CD8-positive, alpha-beta memory T cell (primary cell): ENCODE measurements at places on chromosomes 7 and 10. TPM values are rescaled to one million over a fixed set of nuclear protein-coding genes. Genes with fewer than 3 reads are reported as not detected.

GRCh38 chr10:42738679-42739078, 43.9 kb upstream of the BMS1 start:
- no peak for DNase-seq

DNA sequence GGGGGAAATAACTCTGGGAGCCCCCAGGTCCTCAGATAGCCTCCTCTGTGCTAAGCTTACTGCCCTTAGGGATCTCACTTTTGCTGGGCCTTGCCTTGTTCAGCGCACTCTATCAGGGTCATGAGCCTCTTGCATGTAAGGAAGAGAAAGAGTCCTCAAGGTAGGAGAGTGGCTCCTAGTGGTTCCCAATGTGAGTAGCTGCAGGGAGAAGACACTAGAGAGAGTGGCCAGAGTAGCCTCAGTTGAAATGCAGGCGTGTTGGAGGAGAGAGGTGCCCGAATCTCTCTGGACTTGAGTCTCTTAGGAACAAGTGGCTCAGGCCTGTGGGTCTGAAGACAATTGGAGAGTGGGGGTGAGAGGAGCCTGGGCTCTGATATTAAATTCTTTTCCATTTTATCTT, 94.3 kb upstream of the SORCS3 start:
- DNase-seq: no peak

BTBD16 gene
- not detected for total RNA-seq

UPP1 gene
- total RNA-seq: 93.1 TPM

MALSU1 gene
- 86.3 TPM for total RNA-seq

DNA sequence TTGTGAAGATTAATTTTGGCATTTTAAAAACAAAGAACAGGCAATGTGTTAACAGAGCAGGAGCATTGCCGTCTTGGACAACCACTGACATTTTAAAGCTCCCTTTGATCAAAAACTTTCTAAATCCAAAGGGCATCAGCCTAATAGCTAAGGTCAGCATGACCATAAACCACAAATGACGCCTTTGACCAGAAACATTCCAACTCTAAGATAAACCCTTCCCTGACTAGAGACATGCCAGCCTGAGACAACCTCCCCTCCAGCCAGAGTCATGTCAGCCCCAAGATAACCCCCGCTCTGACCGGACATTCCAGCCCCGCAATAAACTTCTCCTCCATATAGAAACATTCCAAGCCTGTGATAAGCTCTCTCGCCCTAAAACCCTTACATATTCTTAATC, 949.4 kb upstream of the POT1 start:
- no peak for DNase-seq

DNA sequence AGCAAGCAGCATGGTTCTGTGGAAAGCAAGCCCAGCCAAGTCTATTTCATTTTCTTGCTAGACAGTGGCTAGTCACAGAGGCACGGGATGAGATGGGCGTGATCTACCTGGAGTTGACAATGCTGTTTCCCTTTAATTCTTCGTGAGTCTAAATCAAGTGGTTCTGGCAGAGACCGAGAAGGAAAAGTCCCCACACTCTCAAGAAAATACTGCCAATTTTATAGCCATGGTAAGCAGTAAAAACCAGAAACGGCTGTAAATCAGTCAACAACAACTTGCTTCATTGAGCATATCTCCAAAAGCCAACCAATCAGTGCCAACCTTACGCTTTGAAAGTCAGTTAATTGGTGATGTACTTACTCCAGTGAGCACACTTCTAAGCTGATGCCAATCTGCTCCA, 223.4 kb downstream of the SEC23IP start:
- no peak for DNase-seq

DNA sequence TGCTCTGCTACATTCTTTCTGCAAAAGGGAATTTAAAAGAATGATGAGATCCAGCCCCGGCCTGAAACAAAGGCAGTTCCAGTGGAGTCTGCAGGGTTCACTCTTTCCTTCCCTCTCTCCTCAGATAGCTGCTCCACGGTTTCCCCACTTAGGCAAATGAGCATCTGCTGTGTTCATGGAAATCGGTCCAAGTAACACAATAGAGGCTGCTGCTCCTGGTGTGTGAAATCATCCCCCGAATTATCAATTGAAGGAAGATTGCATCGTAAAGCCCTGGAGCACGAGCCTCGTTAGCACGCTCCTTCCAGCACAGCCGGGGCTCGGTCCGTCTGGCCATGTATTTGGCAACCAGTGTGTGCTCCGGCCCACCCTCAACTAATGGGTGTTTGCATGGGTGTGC, 108.3 kb upstream of the DPP6 start:
- no peak for DNase-seq

CCL24 gene
- not detected for total RNA-seq

CHST15 gene
- total RNA-seq: 0.24 TPM

DNA sequence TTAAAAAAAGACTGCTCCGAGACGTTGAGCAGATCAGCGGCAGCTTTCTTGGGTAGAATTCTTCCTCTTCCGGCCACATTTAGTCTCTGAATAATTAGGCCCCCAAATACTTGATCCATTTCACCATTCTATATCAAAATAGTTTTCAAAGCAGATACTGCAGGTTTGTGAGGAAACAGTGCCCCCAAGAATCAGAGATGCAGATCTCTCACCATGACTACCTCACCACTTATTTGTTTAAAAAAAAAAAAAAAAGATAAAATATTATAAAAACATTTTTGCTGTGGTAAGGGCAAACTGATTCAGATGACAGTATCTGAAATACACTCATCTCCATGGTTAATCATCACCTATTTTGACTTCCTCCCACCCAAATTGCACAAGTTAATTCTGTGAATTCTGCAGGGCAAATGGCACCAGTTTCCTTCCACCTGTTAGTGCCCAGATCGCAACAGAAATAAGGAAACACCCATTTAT, 210.4 kb downstream of the FAM107B start:
- DNase-seq: no peak
